ENCODE measurements at places on chromosomes 2 and 18. TPM values are rescaled to one million over a fixed set of nuclear protein-coding genes. Genes with fewer than 3 reads are reported as not detected.

Gene KATNAL2
- total RNA-seq, result 2.1 TPM

Gene C1QL2
- total RNA-seq, result not detected

Gene RAX
- total RNA-seq, result not detected

Gene DNAH6
- 0.31 TPM for total RNA-seq

Gene DCTN1
- 109 TPM for total RNA-seq

Gene LIMS2
- total RNA-seq, result 0.51 TPM

Gene ALK
- not detected for total RNA-seq

Gene IL1F10
- total RNA-seq, result not detected

Gene C2orf92
- 3.4 TPM for total RNA-seq

Gene SPATA3
- total RNA-seq, result not detected

Gene OSBPL6
- not detected for total RNA-seq

Gene CCDC121
- total RNA-seq, result 0.53 TPM

Gene FRZB
- not detected for total RNA-seq

Gene ICOS
- 1.0 TPM for total RNA-seq

Gene SGPP2
- total RNA-seq, result 19.8 TPM

Gene CCL20
- total RNA-seq, result 5.5 TPM

Gene PLGLB1
- total RNA-seq, result 2.2 TPM

Gene REG3A
- total RNA-seq, result not detected

Gene BCL2
- total RNA-seq, result 36.5 TPM

Gene C2orf66
- total RNA-seq, result not detected

All from GM12878 (cell line).